IMR-90 (cell line): ENCODE measurements at places on chromosomes 13 and 19. TPM values are rescaled to one million over a fixed set of nuclear protein-coding genes. Genes with fewer than 3 reads are reported as not detected.

- H3K27ac ChIP-seq: no peak overlapping the region
- H3K4me1 ChIP-seq: peaks cover 8% of the 10 kb centered on the region
- H3K27me3 ChIP-seq: no peaks in the 10 kb centered on the region
- no peak overlapping the region for H3K4me3 ChIP-seq
- H3K36me3 ChIP-seq: peaks cover 18% of the 10 kb centered on the region
- DNase-seq: no peak
Observed at GRCh38 chr19:10762656-10763055, 44.8 kb downstream of the DNM2 start.

- peaks cover 11% of the 10 kb centered on the region for H3K36me3 ChIP-seq
- no peak for DNase-seq
Observed at GRCh38 chr19:40342644-40343311, 5.4 kb downstream of the C19orf47 start.

GRCh38 chr13:31350560-31350959, 150.8 kb downstream of the B3GLCT start:
- DNase-seq: no peak
- H3K27ac ChIP-seq: no peak overlapping the region
- no peaks in the 10 kb centered on the region for H3K36me3 ChIP-seq
- no peaks in the 10 kb centered on the region for H3K4me1 ChIP-seq
- peaks cover 18% of the 10 kb centered on the region for H3K27me3 ChIP-seq
- no peak overlapping the region for H3K4me3 ChIP-seq

DNA sequence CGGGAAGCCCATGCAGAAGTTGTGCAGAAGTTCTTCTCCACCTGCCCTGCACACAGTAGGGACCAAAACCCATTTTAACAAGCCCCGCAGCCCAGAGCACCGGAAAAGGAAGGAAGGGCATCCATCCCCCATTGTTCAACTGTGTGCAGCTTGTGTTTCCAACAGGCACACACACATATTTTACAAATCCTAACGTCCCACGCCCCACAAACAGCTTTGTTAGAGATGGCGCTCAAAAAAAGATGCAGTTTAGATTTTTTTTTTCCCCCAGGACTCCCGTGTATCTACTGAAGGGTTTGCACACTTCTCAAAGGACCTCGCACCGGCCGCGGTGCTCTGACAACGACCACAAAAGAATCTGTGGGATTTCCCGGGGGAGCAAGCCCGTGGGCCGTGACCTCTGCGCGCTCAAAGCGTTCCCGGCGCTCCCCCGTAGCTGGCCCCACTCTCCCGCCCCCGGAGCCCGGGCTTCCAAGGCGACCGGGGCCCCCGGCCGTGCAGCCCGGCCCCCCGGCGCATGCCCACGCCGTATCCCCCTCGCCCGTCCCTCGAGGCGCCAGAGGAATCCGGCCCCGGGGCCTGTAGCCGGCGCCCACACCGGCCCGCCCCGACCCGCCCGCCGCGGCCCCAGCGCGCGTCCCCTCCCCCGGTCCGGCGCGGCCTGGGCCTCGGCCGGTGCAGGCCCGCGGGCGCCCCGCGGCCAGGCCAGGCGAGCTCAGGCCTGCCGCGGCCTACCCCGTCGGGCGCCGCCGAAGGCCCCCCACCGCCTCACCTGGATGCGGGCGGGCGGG, 523 bp downstream of the ELAVL1 start:
- H3K36me3 ChIP-seq: peaks cover 9% of the 10 kb centered on the region
- H3K27ac ChIP-seq: peak overlapping the region; percentile 34
- no peaks in the 10 kb centered on the region for H3K27me3 ChIP-seq
- H3K4me1 ChIP-seq: peaks cover 12% of the 10 kb centered on the region
- DNase-seq: peak; percentile 21
- peak overlapping the region; percentile 99 for H3K4me3 ChIP-seq

Gene CGB3
- not detected in 2 replicates for total RNA-seq
